Stimulated activated CD4-positive, alpha-beta T cell treated with anti-CD3 and anti-CD28 coated beads, TNF-alpha, amount 100 ng/mL, for 24 hours (primary cell): ENCODE measurements at places on chromosomes 1 and 21.

- DNase-seq, result no peak
These were observed 23.1 kb downstream of the TP73 start for GRCh38 chr1:3675436-3675835.

DNA sequence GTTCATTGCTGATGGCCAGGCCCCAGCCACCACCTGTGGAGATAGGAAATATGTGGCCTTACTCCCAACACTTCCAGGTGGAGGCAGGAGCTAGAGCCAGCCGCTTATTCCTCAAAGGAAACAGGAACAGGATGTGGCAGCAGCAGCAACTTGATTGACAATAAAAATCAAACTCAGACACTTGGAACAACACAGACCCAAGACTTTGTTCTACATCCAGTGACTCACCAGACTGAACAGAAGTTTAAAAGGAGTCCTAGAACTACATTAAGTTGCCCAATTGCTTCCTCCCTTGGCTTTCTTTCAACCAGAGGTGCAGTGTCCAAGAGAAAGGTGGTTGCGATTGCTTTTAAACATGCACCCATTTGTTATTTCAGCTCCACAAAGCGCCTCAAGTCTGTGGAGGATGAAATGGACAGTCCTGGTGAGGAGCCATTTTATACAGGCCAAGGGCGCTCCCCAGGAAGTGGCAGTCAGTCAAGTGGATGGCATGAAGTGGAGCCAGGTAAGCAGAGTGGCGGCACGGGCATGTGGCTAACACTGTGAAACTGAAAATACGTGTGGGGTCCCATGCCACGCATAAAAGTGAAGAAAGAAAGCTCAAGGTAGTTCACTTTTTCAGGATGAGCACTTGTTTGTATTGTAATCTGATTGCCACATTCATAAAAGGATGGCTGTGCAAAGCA lies 276.6 kb downstream of the NFIA start:
- DNase-seq, result no peak

- DNase-seq, result no peak
These were observed 6.8 kb upstream of the UTP25 start for GRCh38 chr1:209820986-209821385.

GRCh38 chr1:51283979-51284378 lies 46.4 kb downstream of the TTC39A start:
- DNase-seq, result no peak

DNA sequence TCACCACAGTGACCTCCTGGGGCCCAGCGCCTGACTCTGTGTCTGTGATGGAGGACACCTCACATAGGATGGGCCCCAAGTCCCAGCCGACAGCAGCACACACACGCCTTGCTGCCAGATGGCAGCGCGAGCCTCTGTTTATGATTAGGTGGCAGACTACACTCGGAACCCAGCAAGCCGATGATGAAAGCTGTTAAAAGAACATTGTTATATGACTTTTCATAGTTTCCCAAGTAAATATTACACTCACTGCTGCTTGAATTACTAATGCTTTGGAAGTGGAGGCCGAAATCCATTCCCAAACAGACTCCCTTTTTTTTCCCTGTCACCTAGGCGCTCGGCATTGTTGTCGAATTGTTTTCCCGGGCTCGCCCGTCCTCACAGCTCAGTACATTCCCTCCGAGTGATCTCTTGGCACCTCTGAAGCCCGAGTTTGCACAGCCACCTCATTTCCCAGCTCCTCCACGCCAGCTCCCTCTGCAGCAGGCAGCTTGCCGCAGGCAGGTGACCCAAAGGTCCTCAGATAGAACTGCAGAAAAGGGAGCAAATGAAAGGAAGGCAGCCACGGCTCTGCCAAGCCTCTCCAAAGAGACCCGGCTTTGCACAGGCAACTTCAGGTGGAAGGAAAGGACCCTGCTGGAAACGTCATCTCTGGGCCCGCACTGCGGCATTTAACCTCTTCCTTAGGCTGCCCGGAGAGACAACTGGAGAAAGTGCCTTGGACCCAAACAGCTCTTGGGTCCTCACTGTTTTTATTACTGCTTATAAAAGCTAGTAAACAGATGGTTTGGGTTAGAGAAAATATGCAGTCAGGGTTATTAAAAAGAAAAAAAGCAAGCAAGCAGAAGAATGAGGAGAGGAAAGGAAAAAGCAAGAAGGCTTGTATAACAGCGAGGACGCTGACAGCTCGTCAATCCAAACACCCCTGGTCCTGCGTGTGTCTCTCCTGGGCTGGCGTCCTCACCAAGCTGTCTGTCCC lies 72.2 kb upstream of the SLC25A33 start:
- DNase-seq, result no peak

- DNase-seq, result no peak
These were observed 143.4 kb downstream of the ZZZ3 start for GRCh38 chr1:77538956-77539518.

DNA sequence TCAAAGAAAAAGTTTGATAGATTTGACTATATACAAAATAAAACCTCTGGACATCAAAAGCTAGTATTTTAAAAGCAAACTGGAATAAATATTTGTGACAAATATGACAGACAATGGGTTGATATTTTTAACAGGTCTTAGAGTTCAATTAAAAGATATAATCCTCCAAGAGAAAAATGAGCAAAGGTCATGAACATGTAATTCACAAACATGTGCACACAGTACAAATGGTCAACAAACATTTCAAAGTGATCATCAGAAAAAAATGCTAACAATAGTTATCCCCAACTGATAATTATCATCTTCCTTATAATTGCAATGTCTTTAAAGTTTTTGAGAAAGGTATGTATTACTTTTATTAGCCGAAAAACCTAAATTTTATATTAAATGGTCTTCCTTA lies 32.0 kb downstream of the WDR64 start:
- DNase-seq, result no peak

- DNase-seq, result no peak
These were observed 28.5 kb upstream of the PRELP start for GRCh38 chr1:203447151-203447550.

GRCh38 chr1:80244372-80244771 lies 1237.8 kb upstream of the ADGRL4 start:
- DNase-seq, result no peak

DNA sequence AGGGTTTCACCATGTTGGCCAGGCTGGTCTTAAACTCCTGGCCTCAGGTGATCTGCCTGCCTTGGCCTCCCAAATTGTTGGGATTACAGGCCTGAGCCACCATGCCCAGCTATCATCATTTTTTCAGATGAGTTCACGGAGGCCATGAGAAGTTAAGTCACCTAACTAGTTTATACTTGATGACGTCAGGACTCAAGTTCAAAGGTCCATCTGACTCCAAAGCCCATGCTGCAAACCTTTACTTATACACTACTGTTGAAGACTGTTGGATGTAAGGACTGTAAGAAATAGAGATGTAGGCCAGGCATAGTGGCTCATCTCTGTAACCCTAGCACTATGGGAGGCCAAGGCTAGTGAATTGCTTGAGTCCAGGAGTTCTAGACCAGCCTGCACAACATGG lies 40.8 kb upstream of the STMN1 start:
- no peak for DNase-seq

- DNase-seq, result no peak
These were observed 48.7 kb downstream of the IRF2BP2 start for GRCh38 chr1:234561319-234561718.

DNA sequence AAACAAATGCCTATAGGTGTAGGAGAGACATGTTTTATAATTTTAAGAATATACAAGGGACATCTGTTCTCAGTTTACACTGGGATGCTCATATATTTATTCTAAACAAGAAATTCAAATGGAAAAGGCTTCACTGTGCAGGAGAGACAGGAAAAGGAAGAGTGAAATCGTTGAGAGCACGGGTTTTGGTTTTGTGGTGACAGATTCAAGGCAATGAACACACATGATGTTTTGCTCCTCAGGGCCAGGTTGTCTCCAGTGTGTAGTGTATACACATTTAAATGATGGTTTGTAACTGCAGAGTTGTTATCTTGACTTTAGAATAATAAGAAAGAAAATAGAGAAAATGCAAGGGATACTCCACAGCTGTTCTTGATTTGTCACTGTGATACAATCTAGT lies 73.7 kb downstream of the S1PR1 start:
- DNase-seq, result no peak

DNA sequence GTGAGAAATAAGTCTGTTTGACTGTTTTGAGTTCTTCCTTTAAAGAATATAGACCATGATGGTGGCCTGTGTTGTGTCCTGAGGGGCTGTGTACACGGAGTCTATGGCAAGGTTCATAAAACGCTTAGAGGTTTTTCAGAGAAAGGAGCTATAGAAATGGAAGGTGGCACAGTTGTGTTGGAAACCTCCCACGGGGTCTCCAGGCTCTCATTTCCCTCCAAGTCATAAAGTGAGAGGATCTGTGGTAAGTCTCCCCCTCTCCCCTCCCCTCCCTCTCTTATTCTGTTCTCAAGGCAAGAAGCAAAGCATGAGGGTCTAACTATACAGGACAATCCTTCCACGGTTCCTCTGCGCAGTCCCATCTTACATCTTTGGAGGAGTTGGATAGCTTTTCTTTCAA lies 139.2 kb downstream of the KIF26B start:
- DNase-seq, result no peak

- no peak for DNase-seq
These were observed 12.6 kb upstream of the ADORA3 start for GRCh38 chr1:111516005-111516535.

DNA sequence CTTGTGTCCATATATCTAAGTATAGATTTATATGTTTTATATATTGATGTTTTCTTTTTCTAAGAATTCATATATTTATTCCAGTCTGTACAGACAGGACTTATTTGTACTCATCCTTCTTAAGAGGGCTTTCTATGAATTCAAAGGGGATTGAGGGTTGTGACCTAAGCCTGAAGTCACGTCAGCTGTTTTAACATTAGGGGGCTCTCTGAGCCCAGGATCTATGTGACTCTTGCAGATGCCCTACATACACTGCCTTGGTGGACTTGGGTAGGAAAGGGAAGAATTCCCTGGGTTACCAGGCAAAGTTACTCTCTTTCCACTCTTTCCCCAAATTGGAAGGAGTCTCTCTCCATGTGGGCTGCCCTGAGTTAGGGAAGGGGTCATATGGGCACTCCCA lies 283.8 kb upstream of the DAB1 start:
- DNase-seq, result no peak

DNA sequence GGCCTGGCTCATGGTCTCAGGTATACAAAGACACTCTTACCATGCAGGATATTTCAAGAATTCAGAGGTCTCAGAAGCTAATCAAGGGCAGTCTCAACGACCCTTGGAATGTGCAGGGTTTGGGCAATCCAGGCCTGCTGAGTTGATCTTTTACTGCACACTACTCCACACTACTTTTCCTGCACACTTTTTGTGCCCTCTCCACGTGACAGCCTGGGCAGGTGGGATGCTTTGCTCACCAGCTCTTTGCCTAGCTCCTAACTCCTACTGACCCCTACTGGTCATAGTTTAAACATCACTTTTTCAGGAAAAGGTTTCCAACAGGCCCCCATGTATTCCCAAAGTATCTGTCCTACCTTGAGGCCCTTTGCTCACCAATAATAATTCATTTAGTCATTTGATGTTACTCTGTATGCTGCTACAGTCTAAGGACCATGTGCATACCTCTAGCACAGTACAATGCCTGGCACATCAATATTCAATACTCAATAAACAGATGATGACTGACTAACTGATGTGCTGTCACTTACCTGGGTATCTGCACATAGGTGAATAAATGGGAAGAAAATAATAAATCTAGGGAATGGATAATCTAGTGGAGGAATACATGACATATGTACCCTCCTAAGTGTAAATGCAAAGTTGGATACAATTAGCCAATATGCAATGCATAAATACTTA lies 9.6 kb downstream of the DUSP23 start:
- no peak for DNase-seq

GRCh38 chr1:170309389-170310013 lies 163.7 kb downstream of the NTMT2 start:
- DNase-seq, result no peak

DNA sequence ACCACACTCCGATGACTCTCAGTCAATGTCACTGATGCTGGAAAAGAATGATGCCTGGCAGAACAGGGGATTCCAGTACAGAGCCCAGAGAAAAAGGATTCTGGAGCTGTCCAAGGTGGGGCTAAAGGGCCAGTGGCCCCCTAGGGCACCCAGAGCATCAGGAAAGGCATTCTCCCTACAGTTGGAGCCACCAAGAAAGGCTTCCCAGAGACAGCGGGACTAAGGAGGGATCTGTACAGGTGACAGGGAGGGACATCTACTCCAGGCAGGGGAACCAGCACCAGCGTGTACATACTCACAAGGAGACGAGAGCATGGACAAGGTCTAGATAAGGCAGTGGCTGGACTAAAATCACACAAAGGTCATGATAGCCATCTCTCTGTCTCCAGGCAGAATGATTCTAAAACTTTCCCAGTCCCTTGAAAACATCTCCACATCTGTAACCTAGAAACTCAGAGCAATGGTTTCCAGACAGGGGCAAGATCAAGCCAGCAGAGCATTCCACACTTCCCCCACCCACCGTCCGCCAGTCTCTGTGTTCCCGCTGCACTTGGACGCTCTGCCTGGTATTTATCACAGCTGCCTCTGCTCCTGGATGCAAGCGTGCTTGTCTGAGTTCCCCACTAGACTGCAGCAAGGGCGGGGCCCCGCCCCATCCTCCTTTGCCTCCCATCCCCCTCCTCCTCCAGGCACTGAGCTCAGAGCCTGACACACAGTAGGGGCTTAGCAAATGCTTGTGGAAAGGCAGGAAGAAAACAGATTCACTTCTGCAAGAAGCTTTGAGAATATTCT lies 111.6 kb upstream of the ZC3H12A start:
- no peak for DNase-seq

DNA sequence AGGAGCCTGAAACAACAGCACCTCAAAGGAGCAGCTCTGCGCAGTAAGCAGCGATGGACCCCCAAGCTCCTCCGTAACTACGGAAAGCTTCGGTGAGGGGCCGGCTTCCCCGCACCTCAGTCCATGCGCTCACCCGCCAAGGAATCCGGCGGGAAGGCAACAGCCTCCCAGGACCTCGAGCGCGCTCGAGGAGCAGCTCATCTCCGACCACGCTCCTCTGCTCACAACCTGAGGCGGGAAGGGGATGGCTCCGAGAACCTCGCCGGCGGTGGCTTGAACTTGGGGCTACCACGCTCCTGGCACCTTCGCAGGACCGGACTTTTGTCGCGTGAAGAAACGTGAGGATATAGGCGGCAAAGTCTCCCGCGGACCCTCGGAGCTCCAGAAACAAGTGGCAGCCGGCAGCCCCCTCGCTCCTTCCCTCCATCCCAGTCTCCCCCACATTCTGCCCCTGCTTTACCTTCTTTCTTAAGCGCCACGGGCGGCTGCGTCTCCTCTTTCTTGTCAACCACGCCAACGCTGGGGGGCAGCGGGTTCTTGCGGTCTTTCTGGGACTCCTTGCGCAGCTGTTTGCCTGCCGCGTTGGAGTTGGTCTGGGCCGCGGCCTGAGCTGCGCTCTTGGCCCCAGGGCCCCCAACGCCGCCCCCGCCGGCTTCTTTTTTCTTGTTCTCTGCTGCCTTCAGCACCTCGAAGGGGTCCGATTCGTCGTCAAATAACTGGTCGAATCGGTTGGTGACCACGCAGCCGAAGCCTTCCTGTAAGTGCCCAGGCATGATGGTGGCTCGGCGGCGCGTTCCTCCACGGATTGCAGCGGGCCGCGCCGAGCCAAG lies 459 bp downstream of the SERBP1 start:
- DNase-seq, result peak; percentile 31

GRCh38 chr1:163970151-163970550 lies 588.8 kb upstream of the PBX1 start:
- DNase-seq, result no peak

GRCh38 chr1:187921426-187921825 lies 1092.7 kb downstream of the PLA2G4A start:
- DNase-seq, result no peak

- DNase-seq, result no peak
These were observed 177.2 kb downstream of the NFIA start for GRCh38 chr1:61259379-61260148.
